Metanephros (tissue), 2 donors: ENCODE measurements at places on chromosomes 2 and 18. TPM values are rescaled to one million over a fixed set of nuclear protein-coding genes. Genes with fewer than 3 reads are reported as not detected.

Gene LHCGR
- total RNA-seq = 1.3 TPM

Gene PRKCE
- 24.3 TPM for total RNA-seq

Gene CHRNG
- total RNA-seq = 9.5 TPM

Gene SP140
- 0.47 TPM for total RNA-seq

Gene MAL
- 217 TPM for total RNA-seq

Gene ST8SIA5
- 0.88 TPM for total RNA-seq

Gene RNF125
- total RNA-seq = 5.3 TPM

Gene FAM237A
- not detected for total RNA-seq

Gene CYP27C1
- 7.6 TPM for total RNA-seq

Gene ANKRD62
- total RNA-seq = not detected

Gene LRRTM4
- total RNA-seq = 3.0 TPM

Gene CNTNAP5
- total RNA-seq = 0.58 TPM

Gene FZD7
- 76.1 TPM for total RNA-seq

Gene CHRND
- total RNA-seq = 5.5 TPM

Gene SNRPD1
- 36.4 TPM for total RNA-seq

Gene RGPD3
- total RNA-seq = 0.29 TPM

Gene PGAP1
- 31.6 TPM for total RNA-seq

Gene RNMT
- 40.0 TPM for total RNA-seq

Gene LTBP1
- 75.9 TPM for total RNA-seq

Gene CHST10
- total RNA-seq = 17.0 TPM

Gene LONRF2
- total RNA-seq = 4.3 TPM

Gene MC5R
- total RNA-seq = 0.47 TPM

Gene EGR4
- not detected for total RNA-seq
